ENCODE measurements at places on chromosomes 5 and 9. TPM values are rescaled to one million over a fixed set of nuclear protein-coding genes. Genes with fewer than 3 reads are reported as not detected.

Gene TIMD4
- not detected for total RNA-seq

Gene RBM22
- total RNA-seq = 37.7 TPM

Gene SPRY4
- 40.8 TPM for total RNA-seq

Gene KIF4B
- total RNA-seq = 0.30 TPM

Gene TMOD1
- total RNA-seq = 0.38 TPM

Gene GNAQ
- 39.1 TPM for total RNA-seq

Gene ADAMTS13
- total RNA-seq = 4.6 TPM

Gene HMMR
- 0.86 TPM for total RNA-seq

Gene RLN2
- 0.90 TPM for total RNA-seq

Gene PCDHB16
- 3.4 TPM for total RNA-seq

Gene GPRIN1
- 38.8 TPM for total RNA-seq

Gene HAVCR1
- total RNA-seq = not detected

Gene GNPDA1
- total RNA-seq = 28.6 TPM

Gene GLRA1
- 9.8 TPM for total RNA-seq

Gene HRH2
- 1.5 TPM for total RNA-seq

Gene PDGFRB
- total RNA-seq = 1.1 TPM

Gene PCA3
- total RNA-seq = 5.0 TPM

Gene F2RL2
- total RNA-seq = 0.90 TPM

Gene XPA
- total RNA-seq = 10.4 TPM

Gene EQTN
- 1.5 TPM for total RNA-seq

Gene PCDHGA11
- 1.3 TPM for total RNA-seq

Gene MINAR2
- 0.41 TPM for total RNA-seq

Gene SLC25A2
- 0.21 TPM for total RNA-seq

Gene GABRA6
- not detected for total RNA-seq

Gene NDUFS6
- total RNA-seq = 51.6 TPM

Gene SPINK4
- total RNA-seq = not detected
